NCI-H187 (cell line): ENCODE measurements at places on chromosomes 5 and 9.

DNA sequence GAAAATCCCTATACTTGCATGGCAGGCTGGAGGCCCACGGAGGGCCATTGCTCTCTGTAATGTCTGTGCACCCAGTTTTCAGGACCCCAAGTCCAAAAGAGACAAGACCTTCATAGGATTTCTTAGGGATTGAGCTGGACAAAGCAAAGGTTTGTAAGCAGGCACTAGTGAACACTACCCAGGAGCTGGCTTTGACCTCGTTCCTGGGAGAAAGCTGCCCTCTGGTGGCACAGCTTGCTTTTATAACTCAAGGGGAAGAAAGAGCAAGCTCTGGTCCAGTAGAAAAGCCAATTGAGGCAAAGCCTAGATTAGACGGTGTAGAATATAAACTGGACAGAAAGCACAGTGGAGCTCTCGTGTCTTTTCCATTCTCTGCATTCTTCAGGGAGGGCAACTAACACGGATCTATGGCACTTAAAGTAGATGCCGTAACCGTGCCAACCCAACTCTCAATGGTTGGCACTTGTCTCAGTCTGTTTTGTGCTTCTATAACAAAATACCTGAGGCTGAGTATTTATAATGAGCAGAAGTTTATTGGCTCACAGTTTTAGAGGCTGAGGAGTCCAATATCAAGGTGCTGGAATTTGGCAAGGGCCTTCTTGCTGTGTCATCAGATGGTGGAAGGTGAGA lies 7.9 kb downstream of the GABRP start:
- DNase-seq = no peak

DNA sequence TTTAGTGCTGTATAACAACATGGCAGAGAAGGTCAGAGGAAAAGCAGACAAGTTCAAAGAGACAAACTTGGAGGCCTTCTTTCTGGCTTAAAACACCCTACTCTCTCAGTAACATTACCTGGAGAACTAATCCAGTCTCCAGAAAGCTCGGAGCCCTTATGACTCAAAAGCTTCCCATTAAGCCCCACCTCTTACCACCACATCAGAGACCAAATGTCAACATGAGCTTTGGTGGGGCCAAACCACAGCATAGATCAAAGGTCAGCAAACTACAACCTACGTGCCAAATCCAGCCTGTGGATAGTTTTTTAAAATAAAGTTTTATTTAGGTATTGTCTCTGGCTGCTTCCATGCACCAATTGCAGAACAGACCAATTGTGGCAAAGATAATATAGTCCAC lies 589.9 kb downstream of the DNAH5 start:
- DNase-seq = no peak

DNA sequence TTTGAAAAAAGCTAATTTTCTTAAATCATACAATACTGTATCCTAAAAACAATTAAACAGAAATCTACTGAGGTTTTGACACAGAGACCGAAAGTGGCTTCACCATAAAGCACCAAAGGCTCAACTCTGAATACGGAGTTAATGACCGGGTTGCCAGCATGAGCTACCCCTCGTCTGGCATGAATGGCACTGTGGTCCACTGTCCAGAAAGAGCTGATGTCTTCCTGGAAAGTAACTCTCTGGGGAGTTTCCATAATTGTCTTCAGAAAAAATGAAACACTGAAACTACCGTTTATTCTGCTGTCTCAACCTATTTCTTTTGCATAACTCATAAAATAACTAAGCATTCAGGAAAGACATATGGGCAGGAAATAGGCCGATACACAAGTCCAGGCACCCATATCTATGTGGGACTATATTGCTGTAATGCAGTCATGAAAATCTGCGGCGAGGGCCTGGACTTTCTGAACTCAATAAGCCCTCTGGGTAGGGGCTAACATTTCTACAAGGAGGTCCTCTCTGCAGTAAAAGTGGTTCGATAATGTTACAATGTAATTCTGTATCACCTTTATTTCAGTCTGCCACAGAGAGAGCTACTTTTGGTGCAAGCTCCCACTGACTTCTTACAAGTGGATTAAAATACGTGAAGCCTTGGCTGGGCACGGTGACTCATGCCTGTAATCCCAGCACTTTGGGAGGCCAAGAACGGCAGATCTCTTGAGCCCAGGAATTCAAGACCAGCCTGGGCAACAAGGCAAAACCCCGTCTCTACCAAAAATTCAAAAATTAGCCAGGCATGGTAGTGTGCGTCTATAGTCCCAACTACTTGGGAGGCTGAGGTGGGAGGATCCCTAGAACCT lies 52.4 kb downstream of the ANKH start:
- DNase-seq = no peak

DNA sequence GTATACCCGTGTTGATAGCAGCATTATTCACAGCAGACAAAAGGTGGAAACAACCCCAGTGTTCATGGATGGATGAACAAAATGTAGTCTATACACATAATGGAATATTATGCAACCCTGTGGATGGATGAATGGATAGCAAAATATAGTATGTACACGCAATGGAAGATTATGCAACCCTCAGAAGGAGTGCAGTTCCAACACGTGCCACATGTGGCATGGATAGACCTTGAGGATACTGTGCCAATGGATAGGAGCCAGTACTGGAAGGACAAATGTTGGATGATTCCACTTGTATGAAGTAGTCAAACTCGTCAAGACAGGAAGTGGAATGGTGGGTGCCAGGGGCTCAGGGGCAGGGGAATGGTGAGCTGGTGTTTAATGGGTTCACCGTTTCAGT lies 44.9 kb downstream of the PLEKHG4B start:
- DNase-seq = no peak

DNA sequence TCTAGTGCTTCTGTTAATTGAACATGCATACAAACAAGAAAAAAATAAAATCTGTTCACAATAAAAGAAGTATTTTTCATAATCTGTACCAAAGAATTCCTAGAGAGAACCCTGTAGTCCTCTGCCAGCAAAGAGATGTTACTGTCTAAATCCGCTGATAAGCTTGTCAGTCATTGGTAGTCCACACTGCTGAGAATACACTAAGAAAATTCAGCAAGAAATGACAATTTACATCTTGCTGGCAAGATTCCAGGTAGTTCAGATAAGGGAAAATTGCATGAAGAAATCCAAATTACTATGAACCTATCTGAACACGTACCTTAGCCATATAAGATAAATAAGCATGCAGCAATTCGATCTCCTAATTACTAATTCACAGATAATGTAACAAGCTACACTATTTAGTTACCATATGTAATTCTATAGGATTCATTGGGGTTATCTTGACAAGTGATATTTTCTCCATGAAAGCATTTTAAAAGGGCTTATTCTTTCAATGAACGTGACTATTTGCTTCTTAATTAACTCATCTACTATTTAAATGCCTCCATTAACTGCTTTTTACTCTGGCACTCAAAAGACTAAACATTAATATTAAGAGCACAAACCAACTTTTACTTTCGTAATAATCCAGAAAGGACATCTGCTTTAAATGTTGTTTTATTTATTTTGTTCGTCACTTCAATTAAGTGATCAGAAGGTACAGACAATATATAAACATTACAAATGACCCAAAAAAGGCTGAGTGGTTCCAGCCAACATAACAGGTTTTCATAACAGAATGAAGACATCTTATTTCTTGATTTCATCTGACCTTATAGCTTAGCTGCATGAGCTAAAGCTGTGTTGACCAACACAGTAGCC lies 9.7 kb downstream of the MPDZ start:
- DNase-seq = no peak

DNA sequence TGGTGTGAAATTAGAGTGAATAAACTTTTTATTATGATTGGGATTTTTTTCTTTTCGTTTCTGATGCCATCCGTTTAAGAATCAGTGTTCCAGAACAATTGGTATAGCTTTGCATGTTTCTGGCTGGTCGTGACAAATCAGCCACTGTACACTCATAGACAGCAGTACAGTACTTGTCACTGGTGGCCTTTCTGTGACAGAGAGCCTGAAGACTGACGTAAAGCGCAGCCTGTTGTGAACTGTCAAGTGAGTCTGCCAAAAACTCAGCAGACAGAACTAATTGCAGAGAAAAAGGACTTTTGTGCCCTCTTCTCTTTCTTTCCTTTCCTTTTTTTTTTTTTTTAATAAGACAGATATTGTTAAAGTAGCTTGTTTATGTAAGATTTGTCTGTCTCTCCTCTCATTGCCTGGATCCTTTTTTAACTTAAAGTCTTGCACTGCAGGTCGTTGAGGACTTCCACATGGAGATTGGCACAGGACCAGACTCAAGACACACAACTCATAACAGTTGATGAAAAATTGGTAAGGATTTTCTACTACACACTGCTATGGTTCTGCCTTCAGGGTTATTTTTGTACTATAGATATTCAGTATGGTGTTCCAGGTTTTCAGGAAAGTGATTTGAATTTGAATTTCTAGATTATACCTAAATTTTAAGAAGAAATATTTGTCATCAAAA lies 42.7 kb downstream of the NDUFS4 start:
- DNase-seq = no peak

- no peak for DNase-seq
Measured at GRCh38 chr5:17737092-17737491, 102.8 kb downstream of the TAF11L14 start.

- no peak for DNase-seq
Measured at GRCh38 chr5:127296321-127296720, 5.7 kb downstream of the MEGF10 start.

DNA sequence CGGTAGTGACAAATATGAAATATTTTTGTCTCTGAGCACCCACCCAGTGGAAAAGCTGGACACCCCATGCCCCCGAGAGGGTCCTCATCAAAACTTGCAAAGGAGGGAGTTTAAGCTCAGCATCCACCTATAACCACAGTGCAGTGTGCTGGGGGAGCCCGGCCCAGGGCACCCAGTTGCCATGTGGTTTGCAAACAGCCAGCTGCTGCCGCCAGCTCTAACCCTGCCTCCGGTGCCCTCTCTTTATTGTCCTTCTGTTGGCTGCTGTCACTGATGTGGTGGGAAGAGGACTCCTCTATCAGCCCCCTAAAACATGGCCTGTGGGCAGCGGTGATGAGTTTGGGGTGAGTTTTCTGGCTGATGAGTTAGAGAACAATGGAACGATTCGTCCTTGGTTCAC lies 160.9 kb upstream of the MVB12B start:
- no peak for DNase-seq

DNA sequence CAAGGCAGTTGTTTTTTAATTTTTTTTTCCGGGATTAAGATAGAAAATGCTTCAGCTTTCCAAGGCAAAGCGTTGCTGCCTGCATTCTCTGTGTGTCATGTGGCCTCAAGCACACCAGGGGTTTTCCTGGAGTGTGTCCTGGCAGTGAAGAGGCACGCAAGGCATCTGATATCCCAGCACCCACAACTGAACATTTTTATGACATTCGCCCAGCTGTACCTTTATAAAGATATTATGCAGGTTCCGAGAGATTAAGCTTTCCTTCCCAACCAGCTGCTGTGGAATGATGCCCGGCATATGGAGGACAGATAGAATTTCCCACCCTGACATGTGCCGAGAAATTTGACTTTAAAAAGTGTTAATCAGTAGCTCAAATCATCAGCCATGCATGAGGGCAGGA lies 205.6 kb downstream of the GADD45G start:
- no peak for DNase-seq

DNA sequence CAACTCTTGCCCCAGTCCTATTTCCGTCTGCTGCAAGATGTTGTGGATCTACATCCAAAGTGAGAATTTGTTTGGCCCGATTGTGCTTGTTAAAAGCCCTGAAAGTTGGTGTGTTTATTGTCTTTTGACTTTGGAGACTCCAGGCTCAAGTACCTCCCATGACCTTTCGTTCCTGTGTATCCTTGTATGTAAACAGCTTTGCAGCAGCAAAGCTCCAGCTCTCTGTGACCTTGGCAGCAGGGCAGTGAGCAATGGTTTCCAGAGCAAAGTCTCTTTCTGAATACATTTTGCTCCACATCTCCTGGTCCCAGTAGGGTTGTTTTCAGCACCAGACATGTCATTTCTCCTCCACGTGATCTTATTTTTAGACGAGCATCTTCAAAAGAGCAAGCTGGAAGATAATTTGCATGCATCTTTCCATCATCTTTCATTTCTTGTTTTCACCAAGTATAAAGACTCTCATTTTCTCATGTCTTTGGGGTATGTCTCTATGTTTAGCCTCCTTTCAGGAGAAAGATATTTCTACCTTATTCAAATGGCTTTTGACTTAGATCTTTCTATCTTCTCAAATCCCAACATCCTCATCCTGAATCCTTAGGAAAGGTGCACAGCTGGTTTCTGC lies 68.1 kb upstream of the ERCC6L2 start:
- DNase-seq = no peak

DNA sequence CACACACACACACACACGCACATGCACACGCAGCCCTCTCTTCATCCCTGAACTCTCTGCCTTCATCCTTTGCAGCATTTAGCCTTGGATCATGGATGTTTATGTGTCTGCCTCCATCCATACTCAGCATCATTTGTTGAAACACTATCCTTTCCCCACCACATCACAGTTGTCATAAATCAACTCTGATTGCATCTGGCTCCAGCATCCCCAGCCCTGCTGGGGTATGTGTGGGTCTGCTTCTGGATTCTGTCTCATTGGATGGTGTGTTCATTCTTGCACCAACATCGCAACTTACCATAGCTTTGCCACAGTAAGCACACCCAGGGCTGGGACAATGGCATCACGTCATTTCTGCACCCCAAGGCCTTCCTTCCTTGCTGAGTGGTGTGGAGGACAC lies 175.4 kb downstream of the RGS3 start:
- DNase-seq = no peak

GRCh38 chr5:88092358-88092757 lies 176.3 kb downstream of the TMEM161B start:
- DNase-seq = no peak

- no peak for DNase-seq
Measured at GRCh38 chr9:138072161-138072842, 194.7 kb downstream of the CACNA1B start.

- no peak for DNase-seq
Measured at GRCh38 chr9:21668516-21668915, 133.9 kb upstream of the MTAP start.

- DNase-seq = no peak
Measured at GRCh38 chr9:69317894-69318293, 7.1 kb upstream of the ENTREP1 start.

- DNase-seq = no peak
Measured at GRCh38 chr5:137335493-137335892, 163.6 kb downstream of the SPOCK1 start.

DNA sequence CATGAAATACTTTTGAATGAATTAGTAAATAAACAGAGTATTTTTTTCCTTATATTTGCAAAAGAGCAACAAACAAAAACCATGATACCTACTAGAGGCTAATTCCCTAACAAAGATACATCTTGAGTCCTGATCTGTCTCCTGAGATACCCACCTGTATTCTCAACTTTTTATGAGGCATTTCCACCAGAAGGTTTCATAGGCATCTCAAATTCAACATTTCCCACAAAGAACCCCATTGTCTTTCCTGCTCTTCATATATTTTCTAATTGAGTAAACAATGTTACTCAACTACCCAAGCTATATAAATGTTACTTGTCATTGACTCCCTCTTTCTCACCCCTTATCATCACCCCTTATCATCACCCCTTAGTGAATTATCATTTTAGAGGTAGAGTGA lies 119.4 kb upstream of the RAI14 start:
- DNase-seq = no peak

- DNase-seq = no peak
Measured at GRCh38 chr9:32589083-32589723, 16.2 kb upstream of the NDUFB6 start.

GRCh38 chr5:176731506-176732160 lies 78.7 kb upstream of the UNC5A start:
- no peak for DNase-seq
